Adipocyte (in vitro differentiated cells): ENCODE measurements at places on chromosomes 12 and 14.

DNA sequence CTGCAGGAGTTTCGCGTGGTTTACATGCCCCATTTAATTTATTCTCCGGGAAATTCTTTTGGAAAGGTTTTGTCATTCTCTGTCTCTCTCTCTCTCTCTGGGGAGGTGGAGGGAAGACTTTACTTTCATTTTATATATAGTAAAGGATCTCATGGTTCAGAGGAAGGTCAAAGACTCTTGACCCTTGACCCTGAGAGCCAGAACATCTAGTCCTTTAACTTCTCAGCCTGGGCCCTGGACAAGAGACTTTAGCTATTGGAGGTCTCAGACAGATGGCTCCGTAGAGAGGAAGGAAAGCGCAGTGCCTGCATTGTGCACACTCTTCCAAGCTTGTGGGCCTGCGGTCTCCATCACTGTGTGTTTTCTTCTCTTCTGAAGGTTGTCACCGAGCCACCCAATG, 43.7 kb downstream of the CCDC92 start:
- no peak for DNase-seq

DNA sequence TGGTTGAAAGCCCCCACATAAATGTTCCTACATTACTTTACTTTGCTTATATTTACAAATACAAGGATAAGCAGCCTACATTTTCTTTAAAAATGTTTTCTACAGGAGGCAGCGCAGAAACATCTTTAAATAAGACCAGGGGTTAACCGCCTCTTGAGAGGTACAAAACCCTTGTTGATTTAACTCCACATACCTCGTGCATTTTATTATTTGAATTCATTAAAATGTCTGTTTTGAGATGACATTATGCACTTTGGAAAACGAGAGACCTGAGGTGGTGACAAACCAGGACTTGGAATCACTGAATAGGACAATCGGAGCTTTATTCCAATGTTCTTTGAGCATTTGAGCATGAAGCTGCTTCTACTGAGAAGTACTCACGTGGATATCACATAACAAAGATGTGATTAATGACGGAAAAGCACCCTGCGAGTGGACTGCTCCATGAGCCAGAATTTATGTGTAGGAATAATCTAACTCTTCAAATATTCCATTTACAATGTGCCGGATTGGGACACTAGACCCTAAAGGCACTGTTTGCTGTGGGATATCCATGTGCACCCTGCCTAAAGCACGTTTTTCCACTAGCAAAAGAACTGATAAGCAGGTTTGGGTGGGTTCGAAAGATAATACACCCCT, 746 bp upstream of the DUSP16 start:
- peak; percentile 31 for DNase-seq

- peak; percentile 24 for DNase-seq
Measured at GRCh38 chr12:54725233-54725843, 77.2 kb upstream of the DCD start.

DNA sequence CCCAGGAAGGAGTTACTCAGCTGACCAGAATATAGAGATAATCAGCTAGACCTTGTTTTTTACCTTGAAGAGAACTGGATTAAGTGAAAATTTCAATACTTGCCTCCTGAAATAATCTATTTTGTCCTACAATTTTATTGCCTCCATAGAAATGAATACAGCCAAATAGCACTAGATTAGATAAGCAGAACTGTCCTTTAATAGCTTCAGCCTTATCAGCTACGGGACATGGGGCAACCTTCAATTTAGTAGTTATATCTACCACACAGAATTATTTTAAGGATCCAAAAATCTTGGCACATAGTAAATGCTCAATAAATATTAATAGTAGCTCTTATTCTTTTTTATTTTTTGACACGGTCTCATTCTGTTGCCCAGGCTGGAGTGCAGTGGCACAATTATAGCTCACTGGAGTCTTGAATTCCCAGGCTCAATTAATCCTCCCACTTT, 67.2 kb upstream of the PLEKHG3 start:
- DNase-seq = no peak

GRCh38 chr12:6355491-6356373, 13.9 kb upstream of the TNFRSF1A start:
- DNase-seq = no peak

DNA sequence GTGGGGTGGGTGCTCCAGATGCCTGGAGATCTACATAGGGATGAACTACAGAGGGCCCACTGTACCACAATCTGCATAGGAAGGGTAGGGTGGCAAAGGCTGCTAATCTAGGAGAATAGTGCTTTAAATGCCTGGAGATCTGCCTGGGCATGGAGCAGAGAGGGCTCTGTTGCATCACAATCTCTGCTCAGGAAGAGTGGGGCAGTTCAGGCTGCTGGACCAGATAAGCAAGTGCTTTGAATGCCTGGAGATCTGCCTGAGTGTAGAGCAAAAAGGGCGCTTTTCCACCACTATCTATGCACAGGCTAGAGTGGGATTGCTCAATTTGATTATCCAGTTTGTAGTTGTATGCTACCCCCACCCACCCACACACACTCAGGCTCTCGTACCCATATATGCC, 886.3 kb upstream of the SEL1L start:
- DNase-seq = no peak

DNA sequence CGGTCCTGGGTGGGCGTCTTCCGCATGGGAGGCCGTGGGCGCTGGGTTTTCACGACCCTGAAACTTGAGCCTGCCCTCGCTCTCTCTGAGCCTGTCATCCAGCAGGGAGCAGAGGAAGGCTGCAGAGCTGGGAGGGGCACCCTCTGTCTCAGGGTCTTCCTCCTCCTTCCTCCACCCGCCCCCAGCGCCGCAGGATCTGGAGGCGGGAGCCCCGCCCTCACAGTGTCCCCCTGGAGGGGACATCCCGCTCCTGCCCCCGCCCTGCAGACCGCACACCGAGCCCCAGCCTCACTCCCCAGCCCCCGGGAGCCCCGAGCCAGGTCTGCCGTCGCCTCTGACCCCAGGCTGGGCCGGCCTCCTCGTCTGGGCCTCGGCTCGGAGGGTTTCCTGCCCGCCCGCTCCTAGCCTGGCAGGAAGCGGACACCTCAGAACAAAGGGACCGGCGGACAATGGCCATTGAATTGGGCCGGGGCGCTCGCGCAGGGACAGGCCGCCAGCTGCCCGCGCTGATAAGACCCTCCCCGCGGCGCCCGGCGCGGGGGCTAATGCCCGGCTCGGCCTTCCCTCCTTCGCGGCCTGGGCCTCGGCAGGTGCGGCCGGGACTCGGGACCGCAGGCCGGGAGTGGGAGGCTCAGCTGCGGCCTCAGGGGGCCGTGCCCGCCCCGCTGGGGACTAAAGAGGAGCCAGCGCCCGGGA, 15.3 kb upstream of the NUDT14 start:
- no peak for DNase-seq

- no peak for DNase-seq
Measured at GRCh38 chr14:72503696-72504368, 390.1 kb downstream of the DPF3 start.

- DNase-seq = no peak
Measured at GRCh38 chr14:65242732-65243134, 140.4 kb upstream of the MAX start.

- DNase-seq = no peak
Measured at GRCh38 chr12:118694128-118694775, 287.1 kb upstream of the SRRM4 start.
